Naive thymus-derived CD4-positive, alpha-beta T cell (primary cell): ENCODE measurements at places on chromosomes 7 and 10. TPM values are rescaled to one million over a fixed set of nuclear protein-coding genes. Genes with fewer than 3 reads are reported as not detected.
A peak's percentile ranks its signal among the peaks of the same experiment; 100 is the strongest.

PDK4 gene
- not detected for total RNA-seq

DNMBP gene
- total RNA-seq, result 4.4 TPM

- H3K27ac ChIP-seq, result no peak overlapping the region
- no peak for DNase-seq
- H3K4me3 ChIP-seq, result no peak overlapping the region
- no peaks in the 10 kb centered on the region for H3K36me3 ChIP-seq
- H3K27me3 ChIP-seq, result no peaks in the 10 kb centered on the region
These were observed 612.1 kb upstream of the MGMT start for GRCh38 chr10:128854963-128855362.

GRCh38 chr10:124568848-124569622 is 107.4 kb downstream of the LHPP start:
- no peak overlapping the region for H3K4me3 ChIP-seq
- H3K36me3 ChIP-seq, result no peaks in the 10 kb centered on the region
- no peak overlapping the region for H3K27ac ChIP-seq
- no peaks in the 10 kb centered on the region for H3K4me1 ChIP-seq

DNA sequence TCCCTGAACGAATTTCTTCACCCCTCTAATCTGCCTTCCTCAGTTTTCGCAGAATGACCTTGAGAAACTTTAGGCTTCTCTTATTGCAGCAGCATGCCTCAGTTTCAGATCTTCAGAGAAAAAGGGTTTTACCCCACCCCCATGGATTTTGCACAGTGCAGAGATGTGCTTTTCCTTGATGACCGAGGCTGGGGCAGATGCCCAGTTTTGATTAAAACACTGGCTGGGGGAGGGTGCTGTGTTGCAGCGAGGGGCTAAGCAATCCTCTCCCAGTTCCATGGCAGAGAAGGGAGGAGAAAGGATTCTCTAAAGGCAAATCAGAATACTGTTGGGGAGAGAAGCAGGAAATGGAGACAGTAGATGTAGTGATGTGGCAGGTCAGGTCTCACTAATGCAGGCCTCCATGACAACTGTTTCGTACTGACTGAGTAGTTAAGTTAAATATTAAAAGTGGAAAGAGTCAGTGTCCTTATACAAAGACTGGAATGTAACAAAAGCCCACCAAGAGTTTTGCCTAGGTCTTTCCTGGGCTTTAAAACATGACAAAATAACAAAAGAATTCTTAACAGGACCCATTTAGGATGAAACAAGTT is 50.8 kb upstream of the PDZD8 start:
- DNase-seq, result no peak
- no peak overlapping the region for H3K27ac ChIP-seq
- H3K27me3 ChIP-seq, result no peaks in the 10 kb centered on the region
- no peak overlapping the region for H3K4me3 ChIP-seq

- DNase-seq, result no peak
- no peak overlapping the region for H3K4me3 ChIP-seq
- no peaks in the 10 kb centered on the region for H3K4me1 ChIP-seq
- H3K36me3 ChIP-seq, result no peaks in the 10 kb centered on the region
These were observed 26.6 kb downstream of the CPEB3 start for GRCh38 chr10:92264249-92264648.

- no peak overlapping the region for H3K4me3 ChIP-seq
- DNase-seq, result no peak
- no peaks in the 10 kb centered on the region for H3K4me1 ChIP-seq
- H3K27me3 ChIP-seq, result no peaks in the 10 kb centered on the region
- peaks cover 15% of the 10 kb centered on the region for H3K36me3 ChIP-seq
These were observed 1.7 kb upstream of the TAS2R5 start for GRCh38 chr7:141788296-141788695.

GPR141 gene
- total RNA-seq, result 16.4 TPM

GRCh38 chr10:18450298-18450697 is 201.1 kb downstream of the NSUN6 start:
- no peak overlapping the region for H3K4me3 ChIP-seq
- H3K27me3 ChIP-seq, result no peaks in the 10 kb centered on the region
- DNase-seq, result no peak
- H3K36me3 ChIP-seq, result no peaks in the 10 kb centered on the region

GRCh38 chr10:109698086-109698485 is 225.2 kb downstream of the XPNPEP1 start:
- no peak overlapping the region for H3K27ac ChIP-seq
- DNase-seq, result no peak
- H3K36me3 ChIP-seq, result no peaks in the 10 kb centered on the region
- no peaks in the 10 kb centered on the region for H3K27me3 ChIP-seq
- no peak overlapping the region for H3K4me3 ChIP-seq

PARD3 gene
- 0.49 TPM for total RNA-seq

GIMAP7 gene
- total RNA-seq, result 549 TPM

GRCh38 chr7:89247207-89247606 is 451.7 kb upstream of the TEX47 start:
- no peaks in the 10 kb centered on the region for H3K27me3 ChIP-seq
- no peak overlapping the region for H3K27ac ChIP-seq
- no peak overlapping the region for H3K4me3 ChIP-seq
- H3K4me1 ChIP-seq, result no peaks in the 10 kb centered on the region
- DNase-seq, result no peak

TBC1D12 gene
- total RNA-seq, result 0.15 and 0.24 TPM in 2 replicates

DNA sequence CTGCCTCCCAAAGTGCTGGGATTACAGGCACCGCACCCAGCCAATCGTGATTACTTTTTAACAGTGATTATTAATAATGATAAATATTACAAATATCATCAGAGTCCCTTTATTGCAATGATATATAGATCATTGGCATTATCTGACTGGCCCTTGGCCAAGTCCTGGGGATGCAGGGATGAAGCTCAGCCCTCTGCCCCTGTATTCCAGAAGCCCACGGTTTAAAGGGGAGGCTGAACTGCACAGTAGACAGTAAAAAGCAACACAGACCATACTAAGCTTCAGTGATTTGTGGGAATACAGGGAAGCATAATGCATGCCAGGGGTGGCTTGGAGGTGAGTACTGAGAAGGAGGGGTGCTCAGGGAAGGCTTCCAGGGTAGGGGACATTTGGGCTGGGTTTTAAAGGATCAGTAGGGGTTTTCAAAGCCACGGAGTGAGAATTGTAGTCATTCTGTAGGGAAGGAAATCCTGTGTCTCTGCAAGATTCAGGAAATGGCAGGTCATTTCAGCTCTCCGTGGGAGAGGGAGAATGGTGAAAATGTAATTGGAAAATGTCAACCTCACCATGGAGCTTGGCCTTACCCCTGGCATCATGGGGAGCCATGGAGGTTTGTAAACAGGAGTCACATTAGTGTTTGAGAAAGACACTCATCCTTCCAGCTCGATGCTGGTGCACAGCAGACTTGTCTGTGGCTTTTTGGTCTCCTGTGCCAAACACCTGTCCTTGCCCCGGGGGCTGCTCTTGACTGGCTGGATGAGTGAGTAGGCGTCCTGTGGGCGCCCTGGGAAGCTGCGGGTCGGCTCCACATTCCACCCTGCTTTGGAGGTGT is 8.8 kb downstream of the ADAMTS14 start:
- no peaks in the 10 kb centered on the region for H3K27me3 ChIP-seq
- no peaks in the 10 kb centered on the region for H3K4me1 ChIP-seq
- H3K27ac ChIP-seq, result no peak overlapping the region
- H3K4me3 ChIP-seq, result no peak overlapping the region
- DNase-seq, result no peak
- H3K36me3 ChIP-seq, result no peaks in the 10 kb centered on the region

GRID2IP gene
- total RNA-seq, result 0.24 TPM

LRRC17 gene
- not detected for total RNA-seq

ZNF438 gene
- 4.0 TPM for total RNA-seq

DNA sequence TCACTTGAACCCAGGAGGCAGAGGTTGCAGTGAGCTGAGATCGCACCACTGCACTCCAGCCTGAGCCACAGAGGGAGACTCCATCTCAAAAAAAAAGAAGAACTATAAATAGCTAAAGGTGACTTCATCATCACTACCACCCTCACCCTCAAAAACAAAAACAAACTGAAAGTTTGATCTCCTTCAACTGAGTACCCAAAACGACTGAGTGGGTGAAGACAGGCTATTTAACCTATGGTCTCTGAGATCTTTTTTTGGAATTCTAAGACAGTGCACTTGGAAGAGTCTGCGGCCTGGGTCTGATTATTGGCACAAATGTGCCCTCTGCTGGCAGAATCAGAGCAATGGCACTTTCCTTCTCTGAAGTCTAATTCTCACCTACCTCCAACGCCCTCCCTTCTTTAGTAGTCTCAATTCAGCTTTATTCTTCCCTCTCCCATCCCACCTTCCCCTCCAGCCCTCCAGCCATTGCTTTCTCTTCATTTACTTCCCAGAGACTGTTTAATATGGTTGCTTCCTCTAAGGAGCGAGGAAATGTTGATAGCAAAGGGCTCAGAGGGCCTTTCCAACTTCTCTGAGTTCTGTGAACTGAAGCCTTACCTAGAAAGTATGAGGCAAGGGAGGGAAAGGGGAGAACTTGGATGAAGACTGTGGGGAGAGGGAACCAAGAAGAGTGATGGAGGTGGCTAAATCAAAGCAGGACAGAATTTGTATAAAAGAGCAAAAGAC is 2.9 kb upstream of the MYOZ1 start:
- H3K4me3 ChIP-seq, result no peak overlapping the region
- H3K27ac ChIP-seq, result no peak overlapping the region
- peak; percentile 46 for DNase-seq
- H3K4me1 ChIP-seq, result no peaks in the 10 kb centered on the region
- H3K27me3 ChIP-seq, result no peaks in the 10 kb centered on the region

DNA sequence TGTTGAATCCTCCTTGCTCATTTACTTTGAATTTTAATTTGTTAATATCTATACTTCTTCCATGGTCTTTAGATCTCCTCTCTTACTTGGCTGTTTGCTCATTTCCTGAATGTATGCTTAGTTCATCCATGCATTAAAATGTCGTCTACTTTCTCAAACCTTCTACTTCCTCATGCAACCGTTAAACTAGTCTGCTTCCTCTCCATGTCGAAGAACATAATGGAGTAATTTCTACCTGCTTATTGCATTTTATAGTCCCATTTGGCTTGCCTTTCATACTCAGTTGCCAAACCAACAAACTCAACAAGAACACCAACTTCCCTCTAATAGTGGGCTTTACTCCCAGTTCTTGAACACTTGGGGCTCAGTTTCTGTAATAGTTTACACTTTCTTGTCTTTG is 43.8 kb upstream of the SEMA3D start:
- no peak overlapping the region for H3K4me3 ChIP-seq
- no peaks in the 10 kb centered on the region for H3K4me1 ChIP-seq
- no peaks in the 10 kb centered on the region for H3K27me3 ChIP-seq
- no peak for DNase-seq
- no peak overlapping the region for H3K27ac ChIP-seq

GRCh38 chr7:44727158-44727936 is 21.3 kb upstream of the ZMIZ2 start:
- no peaks in the 10 kb centered on the region for H3K4me1 ChIP-seq
- no peak for DNase-seq
- H3K27me3 ChIP-seq, result no peaks in the 10 kb centered on the region
- H3K36me3 ChIP-seq, result no peaks in the 10 kb centered on the region

DNA sequence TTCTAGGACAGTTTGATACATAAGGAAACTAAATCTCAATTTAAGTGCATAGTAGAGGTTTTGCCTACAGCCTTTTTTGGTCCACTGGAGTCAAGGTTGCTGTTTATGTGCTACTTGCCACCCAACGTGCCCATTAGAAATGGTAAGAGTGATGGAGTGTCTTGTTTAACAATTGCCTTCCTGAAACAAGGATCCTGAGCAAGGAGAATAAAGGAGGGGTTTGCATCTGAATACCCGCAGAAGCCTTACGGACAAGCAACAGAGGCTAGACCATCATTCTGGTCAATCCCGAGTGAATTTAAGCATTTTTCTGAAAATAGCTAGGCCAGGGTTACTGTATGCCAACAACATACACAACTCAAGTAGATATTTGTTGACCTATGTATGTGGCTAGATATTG is 63.6 kb downstream of the MARCHF5 start:
- H3K4me3 ChIP-seq, result no peak overlapping the region
- H3K27ac ChIP-seq, result no peak overlapping the region
- DNase-seq, result no peak
- H3K36me3 ChIP-seq, result peaks cover 7% of the 10 kb centered on the region
- no peaks in the 10 kb centered on the region for H3K27me3 ChIP-seq

GRCh38 chr7:26275213-26275612 is 16.4 kb upstream of the SNX10 start:
- H3K27ac ChIP-seq, result no peak overlapping the region
- no peak for DNase-seq
- H3K27me3 ChIP-seq, result no peaks in the 10 kb centered on the region
- no peaks in the 10 kb centered on the region for H3K4me1 ChIP-seq
- no peaks in the 10 kb centered on the region for H3K36me3 ChIP-seq

DNA sequence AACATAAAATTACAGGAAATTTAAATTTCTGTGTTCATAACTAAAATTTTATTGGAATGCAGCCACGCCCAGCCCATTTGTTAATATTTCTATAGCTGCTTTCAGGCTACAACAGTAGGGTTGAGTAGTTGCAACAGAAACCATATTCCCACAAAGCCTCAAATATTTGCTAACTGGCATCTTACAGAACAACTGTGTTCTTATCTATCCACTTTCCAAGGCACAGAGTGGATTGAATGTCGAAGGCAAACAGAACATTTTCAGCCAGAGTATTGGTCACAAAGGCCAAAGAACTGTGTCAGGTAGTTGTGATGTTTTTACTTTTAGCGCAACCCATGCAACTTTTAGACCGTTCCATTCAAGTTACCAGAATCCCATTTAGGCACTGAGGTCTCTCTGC is 51.1 kb upstream of the OPN4 start:
- H3K4me3 ChIP-seq, result no peak overlapping the region
- no peak for DNase-seq
- no peaks in the 10 kb centered on the region for H3K27me3 ChIP-seq
- H3K4me1 ChIP-seq, result no peaks in the 10 kb centered on the region
- no peaks in the 10 kb centered on the region for H3K36me3 ChIP-seq

GRCh38 chr7:43278088-43278644 is 165.7 kb downstream of the HECW1 start:
- H3K4me1 ChIP-seq, result no peaks in the 10 kb centered on the region
- DNase-seq, result no peak
- no peak overlapping the region for H3K27ac ChIP-seq
- no peak overlapping the region for H3K4me3 ChIP-seq
- no peaks in the 10 kb centered on the region for H3K27me3 ChIP-seq
- no peaks in the 10 kb centered on the region for H3K36me3 ChIP-seq

DNA sequence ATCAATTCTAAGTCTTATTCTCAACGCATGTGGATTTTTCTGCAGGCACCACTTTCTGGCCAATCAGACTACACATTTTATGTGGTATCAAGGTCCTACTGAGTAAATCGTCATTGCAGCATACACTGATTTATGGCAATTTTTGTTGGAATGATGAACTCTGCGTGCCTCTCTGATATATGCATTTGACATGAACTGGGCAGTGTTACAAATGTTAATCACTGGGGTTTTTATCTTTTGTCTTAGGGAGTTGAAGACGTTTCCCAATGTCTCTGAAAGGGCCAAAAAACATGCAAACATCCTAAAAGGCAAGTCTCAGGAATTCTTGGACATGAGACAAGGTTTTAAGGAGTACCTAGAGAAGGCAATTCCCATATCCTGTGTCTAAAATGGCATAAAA is 809.5 kb upstream of the CELF2 start:
- no peaks in the 10 kb centered on the region for H3K4me1 ChIP-seq
- no peak overlapping the region for H3K4me3 ChIP-seq
- DNase-seq, result no peak

GRCh38 chr10:12559578-12560178 is 210.3 kb downstream of the CAMK1D start:
- H3K4me1 ChIP-seq, result no peaks in the 10 kb centered on the region
- no peak overlapping the region for H3K27ac ChIP-seq
- H3K36me3 ChIP-seq, result no peaks in the 10 kb centered on the region
- H3K4me3 ChIP-seq, result no peak overlapping the region

GRCh38 chr7:13908667-13909397 is 80.6 kb downstream of the ETV1 start:
- H3K4me3 ChIP-seq, result no peak overlapping the region
- DNase-seq, result no peak
- H3K4me1 ChIP-seq, result no peaks in the 10 kb centered on the region
- H3K36me3 ChIP-seq, result no peaks in the 10 kb centered on the region
- H3K27me3 ChIP-seq, result no peaks in the 10 kb centered on the region
- H3K27ac ChIP-seq, result no peak overlapping the region
